ENCODE measurements at places on chromosomes 12 and 14. TPM values are rescaled to one million over a fixed set of nuclear protein-coding genes. Genes with fewer than 3 reads are reported as not detected.

CCND2 gene
- 987 TPM for total RNA-seq

LRP1-AS gene
- total RNA-seq, result 1.1 TPM

SLC2A14 gene
- total RNA-seq, result not detected

GRCh38 chr14:81303258-81303935 lies 82.6 kb upstream of the GTF2A1 start:
- H3K27me3 ChIP-seq, result no peaks in the 10 kb centered on the region
- H3K27ac ChIP-seq, result no peak overlapping the region
- no peak overlapping the region for H3K4me3 ChIP-seq
- DNase-seq, result peak; percentile 7
- H3K4me1 ChIP-seq, result peaks cover 10% of the 10 kb centered on the region
- H3K36me3 ChIP-seq, result no peaks in the 10 kb centered on the region

DNA sequence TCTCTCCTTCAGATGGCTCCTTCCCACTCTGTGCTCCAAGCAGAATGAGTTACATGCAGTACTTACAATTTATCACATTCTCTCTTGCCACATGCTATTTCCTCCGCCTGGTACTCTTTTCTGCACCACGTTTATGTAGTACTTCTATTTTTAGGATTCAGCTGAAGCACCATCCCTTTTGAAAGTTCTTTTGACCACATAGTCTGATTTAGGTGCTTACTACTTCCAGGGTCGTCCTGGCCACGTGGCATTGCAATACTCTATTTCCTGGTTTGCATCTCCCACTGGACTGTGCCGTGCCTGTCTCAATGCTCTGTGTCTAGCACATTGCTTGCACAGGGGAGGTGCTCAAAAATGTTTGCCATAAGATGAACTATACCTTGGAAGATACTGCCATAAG lies 16.3 kb upstream of the TBC1D30 start:
- H3K27me3 ChIP-seq, result no peaks in the 10 kb centered on the region
- no peaks in the 10 kb centered on the region for H3K4me1 ChIP-seq
- H3K27ac ChIP-seq, result no peak overlapping the region
- H3K4me3 ChIP-seq, result no peak overlapping the region
- DNase-seq, result no peak

DNA sequence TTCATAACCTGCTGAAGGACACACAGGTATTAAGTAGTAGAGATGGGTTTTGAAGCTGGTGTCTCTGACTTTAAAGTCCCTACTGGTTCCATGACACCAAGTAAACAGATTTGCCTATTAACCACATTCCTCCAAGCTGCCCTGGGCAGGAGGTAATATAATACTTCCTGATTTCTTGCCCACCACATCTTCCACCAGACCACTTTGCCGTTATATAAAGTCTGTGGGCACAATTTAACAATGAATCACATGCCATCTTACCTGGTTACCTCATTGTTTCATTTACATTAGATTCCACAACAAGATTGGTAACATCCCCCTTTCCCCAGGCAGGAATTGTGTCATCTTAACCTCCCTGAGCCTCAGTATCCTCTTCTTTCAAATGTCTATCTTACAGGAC lies 900 bp upstream of the LRRC23 start:
- H3K27ac ChIP-seq, result no peak overlapping the region
- no peak for DNase-seq
- peaks cover 10% of the 10 kb centered on the region for H3K4me1 ChIP-seq
- H3K36me3 ChIP-seq, result no peaks in the 10 kb centered on the region
- peak overlapping the region; percentile 60 for H3K4me3 ChIP-seq
- no peaks in the 10 kb centered on the region for H3K27me3 ChIP-seq

GRCh38 chr14:73252491-73253322 lies 15.4 kb downstream of the PAPLN start:
- no peak overlapping the region for H3K27ac ChIP-seq
- no peaks in the 10 kb centered on the region for H3K4me1 ChIP-seq
- DNase-seq, result no peak
- H3K4me3 ChIP-seq, result no peak overlapping the region
- no peaks in the 10 kb centered on the region for H3K27me3 ChIP-seq

GRCh38 chr12:20489645-20490044 lies 121.3 kb downstream of the PDE3A start:
- no peaks in the 10 kb centered on the region for H3K36me3 ChIP-seq
- peaks cover 8% of the 10 kb centered on the region for H3K4me1 ChIP-seq
- DNase-seq, result no peak
- H3K27ac ChIP-seq, result no peak overlapping the region
- no peak overlapping the region for H3K4me3 ChIP-seq

- no peak for DNase-seq
- H3K4me1 ChIP-seq, result no peaks in the 10 kb centered on the region
- H3K36me3 ChIP-seq, result no peaks in the 10 kb centered on the region
- H3K27ac ChIP-seq, result no peak overlapping the region
- no peaks in the 10 kb centered on the region for H3K27me3 ChIP-seq
Measured at GRCh38 chr12:123949770-123950165, 22.9 kb downstream of the CCDC92 start.

GRCh38 chr12:113909776-113910420 lies 56.2 kb downstream of the RBM19 start:
- DNase-seq, result no peak
- no peaks in the 10 kb centered on the region for H3K4me1 ChIP-seq
- H3K36me3 ChIP-seq, result no peaks in the 10 kb centered on the region

GRCh38 chr14:105582639-105583038 lies 56.3 kb downstream of the TMEM121 start:
- H3K36me3 ChIP-seq, result no peaks in the 10 kb centered on the region
- no peaks in the 10 kb centered on the region for H3K27me3 ChIP-seq
- H3K4me1 ChIP-seq, result no peaks in the 10 kb centered on the region
- H3K4me3 ChIP-seq, result no peak overlapping the region
